ENCODE measurements at places on chromosomes 11 and 22.

- no peak for DNase-seq
Observed at GRCh38 chr22:24753914-24754313, 20.6 kb downstream of the PIWIL3 start.

- no peak for DNase-seq
Observed at GRCh38 chr11:65660038-65660437, 2.7 kb downstream of the RELA start.

- DNase-seq = no peak
Observed at GRCh38 chr11:64039012-64039665, 3.4 kb downstream of the FLRT1 start.

GRCh38 chr11:1395773-1396374, 6.1 kb downstream of the BRSK2 start:
- DNase-seq = no peak

DNA sequence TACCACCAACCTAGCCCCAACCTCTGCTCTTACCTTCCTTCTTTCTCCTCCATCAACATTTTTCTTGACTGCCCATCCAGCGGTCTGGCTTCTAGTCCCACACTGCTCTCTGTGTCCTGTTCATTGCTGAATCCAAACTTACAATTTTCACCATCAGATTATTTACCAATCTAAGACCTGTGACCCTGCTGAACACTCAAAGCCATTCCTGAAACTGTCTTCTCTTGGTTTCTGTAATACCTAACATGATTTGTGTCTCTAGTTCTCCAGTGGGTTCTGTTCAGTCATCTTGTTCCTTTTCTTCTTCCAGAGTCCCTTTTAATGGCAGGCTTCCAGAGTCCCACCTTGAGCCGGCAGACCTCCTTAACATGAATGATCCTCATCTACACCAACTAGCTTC, 24.1 kb downstream of the RRAS2 start:
- no peak for DNase-seq

- DNase-seq = no peak
Observed at GRCh38 chr11:35105319-35106079, 33.5 kb upstream of the CD44 start.

GRCh38 chr11:88849368-88849767, 216.4 kb downstream of the GRM5 start:
- no peak for DNase-seq

DNA sequence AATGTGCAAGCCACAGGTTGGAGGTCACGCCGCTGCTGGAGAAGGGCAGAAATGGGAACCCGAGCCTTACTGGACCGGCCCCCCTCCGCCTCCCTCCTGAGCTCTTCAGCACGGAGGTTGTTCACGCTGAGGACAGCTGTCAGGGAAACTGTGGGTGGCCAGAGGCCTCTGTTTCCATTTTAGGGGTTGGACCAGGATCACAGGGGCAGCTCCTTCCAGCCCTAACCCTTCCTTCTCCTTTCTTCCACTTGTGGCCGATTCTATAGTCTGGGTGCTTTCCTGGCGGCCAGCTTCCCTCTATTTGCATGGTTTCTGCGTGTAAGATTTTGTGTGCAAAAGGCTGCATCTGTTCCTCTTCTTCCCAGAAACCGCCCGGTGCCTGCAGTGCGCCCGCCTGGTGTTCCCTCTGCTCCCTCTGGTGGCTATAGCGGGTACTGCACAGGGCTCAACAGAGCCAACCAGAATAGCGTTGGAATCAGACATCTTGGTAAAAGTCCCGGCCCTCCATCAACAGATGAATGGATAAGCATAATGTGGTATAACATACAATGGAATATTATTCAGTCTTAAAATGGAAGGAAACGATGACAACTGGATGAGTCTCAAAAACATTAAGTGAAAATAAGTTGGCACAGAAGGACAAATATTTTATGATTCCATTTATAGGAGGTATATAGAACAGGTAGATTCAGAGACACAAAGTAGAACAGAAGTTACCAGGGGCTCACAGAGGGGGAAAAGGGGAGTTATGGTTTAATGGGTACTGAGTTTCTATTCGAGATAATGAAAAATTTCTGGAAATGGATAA, 8.4 kb upstream of the SLC22A8 start:
- peak; percentile 20 for DNase-seq

DNA sequence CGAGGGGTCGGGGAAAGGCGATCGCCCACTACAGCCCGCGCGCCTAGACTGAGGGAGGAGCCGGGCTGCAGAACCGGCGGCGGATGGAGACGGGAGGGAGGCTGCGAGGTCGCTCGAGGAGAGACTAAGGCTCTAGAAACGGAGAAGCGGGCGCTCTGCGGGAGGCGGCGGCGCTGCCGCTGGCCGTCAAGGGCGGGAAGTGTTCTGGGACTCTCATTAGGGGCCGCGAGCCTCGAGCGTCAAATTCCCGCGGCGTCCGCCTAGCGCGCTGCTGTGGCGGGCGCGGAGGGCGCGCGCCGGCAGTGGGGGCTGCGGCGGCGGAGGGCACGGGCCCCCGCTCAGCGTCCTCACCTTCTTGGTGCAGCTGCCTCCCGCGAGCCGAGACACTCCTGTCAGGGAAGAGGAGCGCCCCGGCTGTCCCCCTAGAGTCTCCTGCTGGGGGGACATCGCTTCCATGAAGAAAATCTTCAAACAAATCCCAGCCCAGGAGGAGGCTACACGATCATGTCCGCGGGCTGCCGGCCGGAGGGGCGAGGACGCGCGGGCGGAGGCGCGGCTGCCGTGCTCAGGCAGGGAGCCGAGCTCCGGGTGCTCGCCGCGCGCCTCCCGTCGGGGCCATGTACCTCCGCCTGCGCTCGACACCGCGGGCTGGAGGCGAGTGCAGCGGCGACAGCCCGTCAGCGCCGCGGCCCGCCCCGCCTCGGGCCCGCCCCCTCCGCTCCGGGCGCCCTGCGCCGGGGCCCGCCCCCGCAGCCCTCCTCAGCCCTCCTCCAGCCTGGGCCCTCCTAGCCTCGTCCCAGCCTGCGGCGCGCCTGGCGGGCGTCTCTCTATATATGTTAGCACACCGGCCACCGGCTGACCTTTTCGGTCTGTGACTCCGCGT, at the start of gene ARHGAP20:
Gene ARHGAP20 (minus strand): TSS at position 662 of the 883 bp plus-strand sequence. CDS start 206 bp downstream, at position 456.
- DNase-seq = peak; percentile 65

GRCh38 chr11:1779806-1780699, 16.3 kb upstream of the CTSD start:
- DNase-seq = no peak

- no peak for DNase-seq
Observed at GRCh38 chr11:104917271-104918112, 19.2 kb upstream of the CASP12 start.

DNA sequence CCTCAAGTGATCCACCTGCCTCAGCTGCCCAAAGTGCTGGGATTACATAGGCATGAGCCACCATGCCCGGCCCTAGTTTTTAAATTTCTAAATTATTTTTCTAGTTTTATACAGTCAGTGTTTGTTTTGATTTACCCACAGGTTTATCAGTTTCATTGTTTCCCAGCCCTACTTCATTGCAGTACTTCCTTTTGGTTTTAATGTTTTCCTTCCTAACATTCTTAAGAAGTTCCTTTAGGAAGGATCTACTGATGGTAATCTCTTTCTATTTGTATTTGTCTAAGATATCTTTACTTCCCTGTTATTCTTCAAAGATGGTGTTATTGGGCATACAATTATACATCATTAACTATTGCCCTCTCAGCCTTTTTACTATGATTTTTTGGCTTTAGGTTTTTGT, 4.9 kb upstream of the EXT2 start:
- no peak for DNase-seq

DNA sequence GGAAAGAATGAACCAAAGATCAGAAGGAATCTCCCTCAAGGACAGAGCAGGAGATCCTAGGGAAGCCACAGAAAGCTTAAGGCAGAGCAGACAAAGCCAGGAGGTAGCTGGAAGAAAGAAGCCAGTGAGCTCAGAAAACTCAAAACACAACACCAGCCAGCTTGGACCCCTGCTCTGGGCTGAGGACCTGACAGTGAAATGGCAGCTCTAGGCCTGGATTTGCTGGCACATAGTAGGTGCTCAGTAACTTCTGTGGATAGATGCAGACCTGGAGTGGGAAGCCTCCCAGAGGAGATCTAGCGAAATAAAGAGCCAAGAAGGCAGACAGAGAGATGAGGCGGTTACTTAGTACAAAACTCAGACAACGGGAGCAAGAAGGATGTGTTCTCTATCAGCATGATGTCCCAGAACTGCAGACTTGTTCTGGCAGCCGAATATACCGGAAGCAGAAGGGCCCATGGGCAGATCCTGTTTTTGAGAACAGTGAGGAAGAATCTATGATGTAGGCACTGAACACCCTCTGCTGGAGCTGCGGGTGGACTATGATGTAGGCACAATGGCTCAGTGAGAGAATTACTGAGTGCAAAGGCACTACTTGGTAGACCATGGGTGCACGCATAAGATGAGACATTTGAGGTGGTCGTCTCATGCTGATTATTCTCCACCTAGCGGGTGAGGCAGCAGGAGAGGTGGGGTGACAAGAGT, 4.8 kb downstream of the ROBO4 start:
- DNase-seq = no peak

GRCh38 chr11:27281740-27282590, 81.0 kb downstream of the CCDC34 start:
- DNase-seq = no peak

GRCh38 chr11:62905927-62906531, 15.1 kb downstream of the CHRM1 start:
- peak; percentile 53 for DNase-seq

DNA sequence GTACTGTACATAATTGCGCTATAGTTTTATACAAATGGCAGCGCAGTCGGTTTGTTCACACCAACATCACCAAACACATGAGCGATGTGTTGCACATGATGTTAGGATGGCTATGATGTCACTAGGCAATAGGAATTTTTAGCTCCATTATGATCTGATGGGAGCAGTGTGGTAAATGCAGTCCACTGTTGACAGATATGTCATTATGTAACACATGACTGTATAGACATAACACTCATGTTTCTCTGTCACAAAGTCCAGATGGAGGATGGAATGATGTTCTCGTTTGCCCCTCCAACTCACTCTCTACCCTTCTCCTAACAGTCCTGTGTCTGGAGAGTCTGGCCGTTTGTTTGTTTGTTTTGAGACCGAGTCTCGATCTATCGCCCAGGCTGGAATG, 288.5 kb downstream of the LARGE1 start:
- DNase-seq = no peak

DNA sequence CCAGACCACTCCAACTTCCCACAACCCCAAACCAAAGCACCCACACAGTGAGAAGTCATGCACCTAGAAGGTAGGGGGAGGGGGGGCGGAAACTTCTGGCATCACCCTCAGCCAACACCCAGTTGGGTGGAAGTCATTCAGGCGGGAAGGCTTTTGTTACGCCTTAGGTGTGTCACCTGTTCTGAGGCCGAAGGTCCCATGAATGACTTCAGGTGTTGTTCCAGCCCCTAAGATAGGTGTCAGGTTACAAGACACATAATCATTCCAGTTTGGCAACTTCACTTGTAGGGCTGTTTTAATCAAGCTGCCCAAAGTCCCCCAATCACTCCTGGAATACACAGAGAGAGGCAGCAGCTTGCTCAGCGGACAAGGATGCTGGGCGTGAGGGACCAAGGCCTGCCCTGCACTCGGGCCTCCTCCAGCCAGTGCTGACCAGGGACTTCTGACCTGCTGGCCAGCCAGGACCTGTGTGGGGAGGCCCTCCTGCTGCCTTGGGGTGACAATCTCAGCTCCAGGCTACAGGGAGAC, at the start of gene TMPRSS4:
Gene TMPRSS4 (plus strand): TSS at position 325 of the 528 bp plus-strand sequence. CDS start 225 bp downstream, outside the sequence.
- DNase-seq = peak; percentile 92

DNA sequence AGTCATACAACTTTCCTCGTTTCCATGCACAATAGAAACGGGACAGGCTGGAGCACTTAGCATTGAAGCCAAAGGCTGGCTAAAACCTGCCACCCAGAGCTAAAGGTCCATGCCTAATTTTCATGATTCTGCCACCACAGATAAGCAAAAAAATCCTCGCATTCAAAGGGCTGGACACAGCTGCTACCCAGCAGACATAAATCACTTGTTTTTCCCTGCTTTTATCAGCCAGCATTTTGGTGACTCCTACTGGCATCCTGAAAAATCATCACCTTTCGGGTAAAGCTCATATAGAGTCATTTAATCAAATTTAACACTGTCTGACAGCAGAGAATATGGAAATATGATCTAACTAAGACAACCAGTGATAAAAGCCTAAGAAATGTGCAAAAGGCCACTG, 37.9 kb downstream of the ALG9 start:
- DNase-seq = no peak

GRCh38 chr11:123200264-123200663, 5.2 kb upstream of the CLMP start:
- no peak for DNase-seq

DNA sequence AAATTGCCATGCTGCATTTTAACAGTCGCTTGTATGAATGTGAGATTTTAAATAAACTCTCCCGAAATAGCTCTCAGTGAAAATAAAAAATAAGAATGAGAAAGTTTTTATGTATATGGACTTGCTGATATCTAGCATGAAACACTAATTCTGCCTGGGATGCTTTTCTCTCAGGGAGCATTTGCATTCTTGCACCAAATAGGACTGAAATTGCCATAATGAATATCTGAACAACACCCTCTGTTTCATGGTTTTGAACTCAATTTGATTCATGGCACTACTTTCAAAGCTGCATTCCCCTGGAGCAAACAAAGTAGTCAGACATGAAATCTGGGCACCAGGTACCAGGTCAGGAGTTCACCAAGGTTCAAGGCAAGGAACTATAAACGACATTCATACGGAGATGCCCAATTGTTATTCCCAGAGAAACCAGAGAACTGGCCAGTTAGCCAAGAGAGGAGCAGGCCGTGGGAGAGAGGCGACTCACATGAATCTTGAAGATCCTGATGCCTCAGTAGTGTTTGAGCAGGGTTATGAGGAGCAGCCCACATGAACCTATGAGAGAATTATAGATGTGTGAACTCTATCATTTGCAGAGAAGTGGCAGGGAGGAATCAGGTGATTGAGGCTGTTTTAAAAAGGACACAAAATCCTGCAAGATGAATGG, 270.6 kb upstream of the ZC3H12C start:
- no peak for DNase-seq

DNA sequence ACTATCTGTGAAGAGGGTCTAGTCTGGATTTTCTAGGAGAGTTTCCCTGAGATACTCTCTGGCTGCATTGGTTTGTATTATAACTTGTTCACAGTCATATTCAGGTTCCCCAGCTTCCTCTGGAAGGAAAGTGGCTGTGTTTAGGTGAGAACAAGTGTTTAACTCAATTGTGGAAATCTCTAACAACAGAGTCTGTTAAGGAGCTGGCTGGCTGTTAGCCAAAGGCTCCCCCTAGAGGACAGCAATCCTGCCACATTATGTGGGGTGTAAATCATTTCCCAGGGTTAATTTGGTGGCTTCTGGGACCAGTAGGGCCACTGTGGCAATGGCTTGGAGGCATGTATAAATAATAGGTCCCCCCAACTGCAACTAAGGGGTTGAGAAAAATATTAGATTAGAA, 18.4 kb downstream of the MS4A6E start:
- no peak for DNase-seq

DNA sequence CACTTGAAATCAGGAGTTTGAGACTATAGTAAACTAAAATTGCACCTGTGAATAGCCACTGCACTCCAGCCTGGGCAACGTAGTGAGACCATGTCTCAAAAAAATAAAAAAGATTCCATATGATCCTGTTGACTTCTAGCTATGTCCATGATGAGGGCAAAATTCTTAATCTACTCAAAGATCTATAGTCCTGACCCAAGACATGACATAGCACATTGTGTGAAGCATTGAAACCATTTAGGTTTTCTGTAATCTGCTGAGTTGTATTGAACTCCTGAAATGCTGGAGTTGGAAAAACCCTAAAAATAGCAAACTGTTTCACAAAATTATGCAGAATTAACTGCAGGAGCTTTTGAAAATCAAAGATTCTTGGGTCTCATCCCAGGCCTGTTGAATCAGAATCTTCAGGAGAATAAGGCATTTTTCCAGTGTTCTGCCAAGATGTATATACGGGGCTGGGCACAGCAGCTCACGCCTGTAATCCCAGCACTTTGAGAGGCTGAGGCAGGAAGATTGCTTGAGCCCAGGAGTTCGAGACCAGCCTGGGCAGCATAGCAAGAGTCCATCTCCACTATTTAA, 29.8 kb upstream of the LDHA start:
- DNase-seq = no peak
